ENCODE measurements at places on chromosomes 2 and 18.

- DNase-seq = peak; percentile 23
These were observed 233.7 kb downstream of the METTL4 start for GRCh38 chr18:2337552-2338141.

GRCh38 chr2:186365406-186365805, 120.7 kb upstream of the ZC3H15 start:
- DNase-seq = no peak

GRCh38 chr2:5385596-5385995, 306.6 kb upstream of the SOX11 start:
- no peak for DNase-seq

- no peak for DNase-seq
These were observed 164.2 kb upstream of the CAPN13 start for GRCh38 chr2:30971231-30972025.
